ENCODE measurements at places on chromosomes 3 and 15. TPM values are rescaled to one million over a fixed set of nuclear protein-coding genes. Genes with fewer than 3 reads are reported as not detected.

DNA sequence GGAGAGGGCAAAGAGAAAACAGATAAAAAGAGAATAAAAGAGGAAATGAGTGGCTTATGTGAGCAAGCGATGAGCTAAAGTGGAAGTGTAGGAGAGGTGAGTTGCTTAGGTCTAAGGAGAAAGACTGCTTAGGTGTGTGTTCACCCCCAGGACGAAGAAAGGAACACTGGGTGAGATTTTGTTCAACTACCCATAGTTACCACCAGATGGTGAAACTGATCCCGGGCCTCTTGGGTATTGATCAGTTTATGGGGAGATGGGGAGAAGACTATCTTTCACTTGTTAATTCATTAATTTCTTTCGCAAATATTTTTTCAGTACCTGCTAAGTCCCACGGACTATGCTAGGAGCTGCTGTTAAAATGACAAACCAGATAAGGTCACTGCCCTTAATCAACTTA, 33.9 kb downstream of the GAP43 start:
- no peak for DNase-seq

GRCh38 chr3:71998995-71999673, 214.2 kb upstream of the PROK2 start:
- no peak for DNase-seq

- no peak for DNase-seq
Observed at GRCh38 chr15:48334260-48334659, 3.0 kb downstream of the DUT start.

DNA sequence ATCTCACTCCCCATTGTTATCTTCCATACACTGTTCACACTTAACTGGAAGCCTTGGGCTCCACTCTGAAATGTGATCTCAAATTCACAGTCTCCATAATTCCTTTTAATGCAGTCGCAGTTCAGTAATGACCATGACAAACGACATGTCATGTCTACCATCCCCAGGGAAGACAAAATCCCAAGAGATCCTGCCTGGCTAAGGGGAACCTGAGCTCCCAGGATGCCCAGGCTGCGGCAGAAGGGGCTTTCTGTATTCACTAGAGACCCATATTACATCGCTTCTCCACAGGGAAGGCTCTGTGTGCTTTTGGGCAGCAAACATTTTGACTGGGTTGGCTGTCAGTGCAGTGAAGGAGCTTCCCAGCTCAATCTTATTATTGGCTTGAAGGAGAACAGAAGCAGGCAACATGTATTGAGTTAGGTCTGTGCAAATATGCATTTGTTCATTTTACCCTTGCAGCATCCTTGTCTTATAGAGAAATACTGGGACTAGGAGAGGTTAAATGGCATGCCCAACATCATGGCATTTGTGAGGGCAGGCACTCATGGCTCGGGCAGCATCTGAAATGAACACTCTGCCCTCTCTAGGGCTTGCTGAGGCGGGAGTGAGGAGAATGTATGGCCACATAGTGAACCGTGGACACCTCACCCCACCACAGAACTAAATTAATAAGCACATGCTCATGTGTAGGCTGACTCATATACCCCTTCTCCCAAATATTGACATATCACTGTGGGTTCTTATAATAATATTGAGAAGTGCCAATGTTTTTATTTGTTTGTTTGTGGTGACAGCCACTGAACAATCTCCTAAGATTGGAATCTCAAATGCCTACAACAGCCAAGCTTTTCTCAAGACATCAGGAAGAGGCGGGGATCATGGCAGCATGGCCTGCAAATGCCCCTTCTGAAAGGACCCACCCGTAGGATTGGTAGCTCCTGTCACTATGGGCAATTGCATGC, 141.6 kb upstream of the FOXB1 start:
- DNase-seq, result no peak

DNA sequence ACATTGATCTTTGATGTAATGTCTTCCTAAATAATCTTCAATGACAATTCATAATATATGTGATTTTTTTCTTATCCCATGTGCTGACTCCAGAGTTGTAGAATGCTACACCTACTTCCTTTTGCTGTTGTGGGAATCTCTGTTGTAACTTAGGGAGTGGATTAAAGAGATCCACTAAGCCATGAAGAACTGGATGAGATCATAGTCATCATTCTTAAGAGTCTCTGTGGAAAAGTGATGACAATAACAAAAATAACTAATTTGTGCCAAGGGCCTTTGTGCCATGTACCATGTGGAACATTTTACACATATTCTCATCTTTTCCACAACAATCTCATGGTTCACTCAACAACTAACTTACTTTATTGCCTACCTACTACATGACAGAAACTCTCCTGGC, 162.9 kb upstream of the PDZRN3 start:
- DNase-seq, result no peak

GRCh38 chr15:74157868-74158827, 15.4 kb upstream of the ISLR start:
- DNase-seq, result no peak

GRCh38 chr15:96381463-96381862, 51.0 kb downstream of the NR2F2 start:
- DNase-seq, result no peak

GRCh38 chr3:32421991-32422859, 30.6 kb downstream of the CMTM7 start:
- DNase-seq, result peak; percentile 92

- no peak for DNase-seq
Observed at GRCh38 chr15:69096626-69097025, 63.8 kb upstream of the GLCE start.

DNA sequence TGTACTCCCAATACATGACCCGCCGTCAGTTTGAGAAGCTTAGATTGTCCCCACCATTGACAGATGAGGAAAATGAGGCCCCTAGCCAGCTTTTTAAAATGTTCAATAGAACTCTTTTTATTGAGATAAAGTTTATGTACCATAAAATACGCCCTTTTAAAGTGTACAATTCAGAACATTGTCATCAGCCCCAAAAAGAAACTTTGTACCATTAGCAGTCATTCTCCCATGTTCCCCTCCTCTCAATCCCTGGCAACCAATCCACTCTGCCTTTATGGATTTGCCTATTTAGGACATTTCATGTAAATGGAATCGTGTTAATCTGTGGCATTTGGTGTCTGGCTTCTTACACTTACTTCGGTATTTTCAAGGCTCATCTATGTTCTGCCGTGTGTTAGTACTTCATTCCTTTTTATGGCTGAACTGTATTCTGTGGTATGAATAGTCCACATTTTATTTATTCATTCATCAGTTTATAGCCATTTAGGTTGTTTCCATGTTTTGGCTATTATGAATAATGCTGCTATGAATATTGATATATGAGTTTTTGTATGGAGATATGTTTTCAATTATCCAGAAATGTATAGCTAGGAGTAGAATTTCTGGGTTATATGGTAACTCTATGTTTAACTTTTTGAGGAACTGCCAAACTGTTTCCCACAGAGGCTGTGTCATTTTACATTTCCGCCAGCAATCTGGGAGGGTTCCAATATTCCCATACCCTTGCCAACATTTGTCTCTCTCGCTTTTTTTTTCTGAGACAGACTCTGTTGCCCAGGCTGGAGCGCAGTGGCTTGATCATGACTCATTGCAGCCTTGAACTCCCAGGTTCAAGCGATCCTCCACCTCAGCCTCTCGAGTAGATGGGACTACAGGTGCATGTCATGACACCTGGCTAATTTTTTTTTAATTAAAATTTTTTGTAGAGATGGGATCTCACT, 15.3 kb upstream of the PTPN23 start:
- no peak for DNase-seq

- DNase-seq, result no peak
Observed at GRCh38 chr3:119140466-119140865, 5.5 kb upstream of the TEX55 start.

GRCh38 chr3:105518806-105519418, 152.2 kb downstream of the ALCAM start:
- no peak for DNase-seq

DNA sequence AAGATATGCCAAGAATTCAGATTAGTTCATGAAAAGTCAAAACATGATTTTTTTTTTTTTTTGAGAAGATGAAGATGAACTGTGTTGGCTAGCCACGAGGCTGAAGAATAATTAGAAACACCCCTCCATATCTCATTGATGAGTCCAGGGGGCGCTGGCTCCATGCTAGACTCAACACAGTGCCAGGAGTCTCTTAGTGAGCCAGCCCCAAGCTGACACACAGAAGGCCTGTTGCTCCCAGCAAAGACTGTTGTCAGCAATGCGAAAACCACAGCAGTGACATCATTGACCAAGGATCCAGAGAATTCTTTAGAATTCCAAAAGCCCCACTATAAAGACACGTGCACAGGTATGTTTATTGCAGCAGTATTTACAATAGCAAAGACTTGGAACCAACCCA, 185.2 kb downstream of the ANXA2 start:
- no peak for DNase-seq

- no peak for DNase-seq
Observed at GRCh38 chr15:94856267-94856854, 625.0 kb downstream of the MCTP2 start.

DNA sequence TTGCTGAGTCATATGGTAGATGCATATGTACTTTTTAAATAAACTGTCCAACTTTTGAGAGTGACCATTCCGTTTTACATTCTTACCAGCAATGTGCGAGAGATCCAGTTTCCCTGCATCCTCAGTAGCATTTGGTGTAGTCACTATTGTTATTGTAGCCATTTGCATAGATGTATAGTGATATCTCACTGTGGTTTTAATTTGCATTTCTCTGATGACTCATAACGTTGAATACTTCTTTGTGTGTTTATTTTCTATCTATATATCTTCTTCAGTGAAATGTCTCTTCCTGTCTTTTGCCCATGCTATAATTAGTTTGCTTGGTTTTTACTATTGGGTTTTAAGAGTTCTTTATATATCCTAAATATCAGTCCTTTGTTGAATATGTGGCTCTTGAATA, 255.7 kb upstream of the GRM7 start:
- no peak for DNase-seq

DNA sequence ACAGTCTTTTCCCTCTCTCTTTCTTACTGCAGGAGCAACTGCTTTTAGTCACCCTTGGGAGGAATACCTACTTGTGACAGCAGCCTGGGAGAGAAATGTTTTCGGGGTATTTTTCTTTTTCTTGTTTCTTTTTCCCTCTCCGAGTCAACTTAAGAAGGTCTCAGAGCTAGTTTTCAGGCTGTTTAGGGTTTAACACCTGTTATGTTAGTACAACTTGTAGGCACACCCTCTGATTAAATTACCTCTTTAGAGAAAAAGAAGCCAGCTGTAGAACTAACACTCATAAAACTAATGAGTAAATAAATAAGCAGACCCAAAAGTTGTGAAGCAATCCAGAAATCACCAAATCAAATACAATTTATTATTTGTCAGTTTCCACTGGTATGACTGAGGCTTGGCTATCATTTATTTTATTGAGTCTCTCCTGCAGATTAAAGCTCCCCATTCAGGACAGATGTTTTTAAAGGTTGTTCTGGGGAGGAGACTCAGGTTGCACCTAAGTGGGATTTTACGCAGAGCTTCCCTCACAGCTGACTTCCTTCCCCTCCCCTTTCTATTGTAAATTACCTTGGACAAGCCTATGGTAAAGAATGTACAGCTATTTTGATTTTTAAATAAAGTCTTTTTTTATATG, 112.5 kb downstream of the FOXB1 start:
- no peak for DNase-seq

DNA sequence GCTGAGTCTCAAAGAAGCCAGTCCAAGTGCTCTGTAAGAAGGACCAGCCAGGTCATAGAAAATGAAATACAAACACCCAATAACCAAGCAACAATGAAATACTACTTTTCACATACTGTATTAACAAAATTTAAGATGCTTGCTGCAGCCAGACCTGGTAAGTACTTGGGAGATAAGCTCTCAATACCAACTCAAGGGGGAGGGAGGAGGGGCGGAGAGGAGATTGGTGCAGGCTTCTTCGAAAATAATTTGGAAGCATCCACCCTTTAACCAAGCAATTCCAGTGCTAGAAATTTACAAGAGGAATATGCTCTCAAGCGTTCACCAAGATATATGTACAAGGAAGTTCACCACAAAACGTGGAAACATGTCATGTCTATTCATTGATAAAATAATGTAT, 7.6 kb upstream of the LRRC2 start:
- no peak for DNase-seq

DNA sequence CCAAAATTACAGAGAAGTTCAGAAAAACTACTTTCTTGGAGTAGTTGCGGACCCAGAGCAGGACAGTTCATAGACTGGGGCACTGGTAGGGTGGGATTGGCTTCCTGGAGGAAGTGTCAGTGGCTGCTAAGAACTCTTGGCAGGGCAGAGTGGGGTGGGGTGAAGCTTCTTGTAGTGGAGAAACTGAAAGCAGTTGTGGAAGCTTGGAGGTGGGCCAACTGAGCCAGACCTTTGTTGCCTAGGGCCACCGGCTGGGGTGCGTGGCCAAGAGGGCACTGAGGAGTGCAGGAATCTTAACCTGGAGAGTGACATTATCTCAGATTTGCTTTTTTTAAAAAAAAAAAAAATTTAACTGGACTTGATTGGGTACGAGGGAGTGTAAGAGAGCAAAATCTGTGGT, 3.1 kb downstream of the KAT2B start:
- DNase-seq, result peak; percentile 88

DNA sequence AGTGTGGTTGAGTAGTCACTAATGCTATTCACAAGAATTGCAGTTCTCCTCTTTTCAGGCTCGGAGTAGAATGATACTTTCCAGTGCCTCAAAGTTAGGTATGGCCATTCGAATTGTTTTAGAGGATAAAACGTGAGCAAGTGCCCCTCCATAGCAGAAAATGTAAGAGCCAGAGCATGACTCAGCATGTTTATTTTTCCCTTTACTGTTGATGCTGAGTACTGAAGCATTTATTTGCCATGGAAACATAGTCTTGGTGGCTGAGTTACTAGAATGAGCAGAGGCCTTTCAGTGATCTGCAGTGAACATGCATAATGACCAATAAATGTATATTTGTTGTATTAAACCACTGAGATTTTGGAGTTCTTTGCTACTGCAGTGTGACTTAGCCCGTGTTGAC, 540.6 kb downstream of the NLGN1 start:
- no peak for DNase-seq

DNA sequence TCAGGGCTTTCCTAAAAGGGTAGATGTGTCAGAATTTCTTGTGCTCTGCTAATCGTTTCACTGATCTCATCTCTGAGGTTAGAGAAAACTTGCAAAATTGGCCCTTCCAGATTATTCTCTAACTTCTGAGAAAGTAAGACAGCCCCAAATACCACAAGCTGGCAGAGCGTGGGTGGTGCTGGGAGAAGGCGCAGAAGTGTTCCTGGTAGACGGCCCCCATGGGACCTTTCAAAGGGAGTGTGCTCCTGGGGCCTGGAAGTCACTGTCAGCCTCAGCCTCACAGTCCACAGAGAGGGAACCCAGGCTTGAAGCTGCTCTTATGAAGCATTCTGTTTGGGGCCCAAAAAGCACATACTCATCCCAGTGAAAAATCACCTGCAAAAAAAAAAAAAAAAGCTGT, 86.5 kb upstream of the PFN2 start:
- no peak for DNase-seq

The ALAS1 gene
- total RNA-seq, result 146 TPM

The RYK gene
- total RNA-seq, result 41.1 TPM

The TARS3 gene
- 29.0 TPM for total RNA-seq

The PRTG gene
- 1.1 TPM for total RNA-seq

The UBAP1L gene
- 1.8 TPM for total RNA-seq

The C3orf22 gene
- total RNA-seq, result not detected

The KNG1 gene
- total RNA-seq, result not detected

The MYO9A gene
- 33.9 TPM for total RNA-seq

Data from heart left ventricle (tissue), 16 donors.